ENCODE measurements at places on chromosomes 1 and 21.

GRCh38 chr1:61053712-61054600 lies 28.4 kb upstream of the NFIA start:
- DNase-seq: peak; percentile 35

DNA sequence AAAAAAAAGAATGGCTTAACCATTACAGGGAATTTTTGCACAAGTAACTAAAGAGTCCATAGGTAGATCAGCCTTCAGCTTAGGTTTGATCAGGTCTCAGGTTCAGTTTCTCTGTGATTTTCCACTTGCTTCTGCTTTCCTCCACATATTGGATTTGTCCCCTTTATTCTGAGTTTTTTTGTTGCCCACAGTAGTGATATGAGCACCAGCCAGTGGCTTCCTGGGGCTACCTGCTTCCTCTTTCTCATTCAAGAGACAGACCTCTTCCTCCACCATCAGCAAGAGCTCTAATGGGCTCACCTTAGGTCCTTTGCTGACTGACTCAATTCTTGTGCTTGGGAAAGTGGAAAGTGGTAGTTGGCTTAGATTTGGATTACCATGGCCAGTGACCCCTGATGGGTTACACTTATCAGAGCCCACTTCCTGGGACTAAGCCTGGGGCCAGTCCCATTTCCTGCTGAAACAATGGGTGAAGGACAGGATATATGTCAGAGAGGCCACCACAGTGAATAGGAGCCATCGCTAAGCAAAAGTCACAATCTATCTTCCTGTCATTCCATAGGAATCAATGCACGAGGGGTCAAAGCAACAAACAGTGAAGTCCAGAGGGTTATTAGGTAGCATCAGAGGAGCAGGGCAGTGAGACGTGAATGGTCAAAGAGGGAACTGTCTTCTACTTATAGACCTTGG lies 12.8 kb upstream of the PLA2G2E start:
- DNase-seq: no peak

- DNase-seq: no peak
Measured at GRCh38 chr1:215957663-215958062, 390.6 kb downstream of the KCTD3 start.

GRCh38 chr21:23131177-23131576 lies 2133.0 kb downstream of the NCAM2 start:
- DNase-seq: no peak

- no peak for DNase-seq
Measured at GRCh38 chr21:14523234-14523633, 22.9 kb downstream of the SAMSN1 start.

- no peak for DNase-seq
Measured at GRCh38 chr1:98090351-98090750, 169.5 kb upstream of the DPYD start.

DNA sequence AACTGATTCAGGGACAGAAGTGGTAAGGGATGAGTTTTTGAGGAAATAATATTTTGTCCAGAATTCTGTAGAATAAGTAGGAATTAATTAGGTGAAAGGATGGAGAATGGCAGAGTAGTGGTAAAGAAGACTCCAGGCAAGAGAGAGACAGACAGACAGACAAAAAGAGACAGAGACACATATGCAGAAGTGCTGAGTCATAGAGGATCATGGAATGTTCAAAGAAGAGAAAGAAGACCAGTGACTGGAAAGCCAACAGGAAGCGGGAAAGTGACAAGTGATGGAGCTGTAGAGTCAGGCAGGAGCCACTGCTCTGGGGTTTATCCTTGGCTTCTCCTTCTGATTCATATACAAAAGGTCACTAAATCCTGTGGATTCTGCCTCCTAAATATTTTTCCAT lies 85.9 kb downstream of the UROD start:
- DNase-seq: no peak

DNA sequence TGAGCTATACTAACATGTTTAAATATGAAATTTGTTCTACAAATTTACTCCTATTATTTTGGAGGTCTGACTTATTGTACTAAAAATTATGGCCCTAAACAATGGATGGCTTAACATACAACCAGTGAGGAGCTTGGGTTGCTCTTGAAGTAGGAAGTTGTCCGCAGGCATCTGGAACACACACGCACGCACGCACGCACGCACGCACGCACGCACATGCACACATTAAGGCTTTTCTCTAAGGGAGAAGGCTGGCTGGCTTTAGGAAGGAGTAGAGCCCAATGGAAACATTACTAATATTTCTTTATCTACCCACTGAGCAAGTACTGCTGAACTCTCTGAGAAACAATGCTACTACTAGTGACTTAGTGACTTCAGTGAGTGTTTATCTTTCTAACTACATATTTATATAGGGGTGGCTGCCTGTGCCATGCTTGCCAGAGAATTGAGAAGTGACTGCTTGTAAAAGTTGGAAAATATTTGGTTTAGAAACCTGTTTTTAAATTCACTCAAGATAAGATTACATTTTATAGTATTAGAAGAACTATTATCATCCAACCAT lies 16.2 kb upstream of the ARHGAP29 start:
- DNase-seq: no peak

- no peak for DNase-seq
Measured at GRCh38 chr1:96559181-96559580, 162.4 kb upstream of the PTBP2 start.

- DNase-seq: no peak
Measured at GRCh38 chr21:28138272-28138671, 854.4 kb downstream of the LTN1 start.

DNA sequence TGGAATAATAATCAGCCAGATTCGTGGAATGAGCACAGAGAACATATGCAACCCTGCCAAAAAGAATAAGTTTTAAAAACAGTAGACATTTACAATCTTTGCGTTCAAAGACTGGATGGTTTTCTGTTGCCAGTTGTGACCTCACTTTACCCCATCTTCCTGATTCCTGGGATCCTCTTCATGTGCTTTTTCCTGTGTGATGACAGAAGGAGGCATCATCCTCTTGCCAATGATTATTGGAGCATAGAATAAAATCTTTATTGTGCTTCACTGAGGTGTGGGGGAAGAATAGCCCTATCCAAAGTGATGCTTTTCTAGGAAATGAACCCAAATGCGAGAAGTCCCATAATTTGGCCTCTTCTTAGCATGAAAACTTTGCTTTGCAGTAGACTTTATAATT lies 15.0 kb upstream of the BARHL2 start:
- no peak for DNase-seq
